ENCODE measurements at places on chromosomes 7 and 10. TPM values are rescaled to one million over a fixed set of nuclear protein-coding genes. Genes with fewer than 3 reads are reported as not detected.

DNA sequence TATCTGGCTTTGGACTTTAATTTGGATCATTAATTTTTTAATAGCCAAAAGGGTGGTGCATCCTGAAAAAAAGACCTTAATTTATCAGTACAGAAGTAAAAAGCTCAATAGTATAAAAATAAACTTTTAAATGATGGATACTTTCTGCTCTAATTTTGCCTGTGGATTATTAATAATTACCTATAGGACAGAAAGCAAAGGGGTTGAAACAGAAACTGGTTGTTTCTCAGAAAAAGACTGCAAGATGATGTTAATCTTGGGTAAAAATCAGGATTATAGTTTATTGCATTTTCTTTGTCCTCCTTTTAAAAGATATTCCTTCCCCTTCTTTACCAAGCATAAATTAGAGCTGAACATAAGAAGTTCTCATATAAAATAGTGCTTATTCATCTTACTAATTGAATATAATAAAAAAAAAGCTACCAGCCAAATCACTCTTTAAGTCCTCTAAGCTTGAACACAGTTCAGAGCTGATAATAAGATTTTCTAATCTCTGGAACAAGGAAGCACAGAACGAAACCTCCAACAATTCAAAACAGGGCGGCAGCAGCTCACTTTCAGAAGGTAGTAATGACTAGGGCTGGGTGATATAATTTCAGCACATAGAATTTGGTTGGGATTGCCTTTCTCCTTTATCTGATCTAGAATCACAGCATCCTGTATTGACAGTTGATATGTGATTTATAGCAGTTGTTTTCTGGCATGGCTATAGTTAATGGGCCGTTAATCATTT, 8.1 kb upstream of the GPR85 start:
- H3K27me3 ChIP-seq, result no peaks in the 10 kb centered on the region
- DNase-seq, result no peak
- no peak overlapping the region for H3K27ac ChIP-seq
- H3K36me3 ChIP-seq, result no peaks in the 10 kb centered on the region
- no peaks in the 10 kb centered on the region for H3K4me1 ChIP-seq
- H3K4me3 ChIP-seq, result no peak overlapping the region

Gene ACSM6
- polyA plus RNA-seq, result 7.5 TPM

Gene FRMPD2
- 0.15 TPM for polyA plus RNA-seq

DNA sequence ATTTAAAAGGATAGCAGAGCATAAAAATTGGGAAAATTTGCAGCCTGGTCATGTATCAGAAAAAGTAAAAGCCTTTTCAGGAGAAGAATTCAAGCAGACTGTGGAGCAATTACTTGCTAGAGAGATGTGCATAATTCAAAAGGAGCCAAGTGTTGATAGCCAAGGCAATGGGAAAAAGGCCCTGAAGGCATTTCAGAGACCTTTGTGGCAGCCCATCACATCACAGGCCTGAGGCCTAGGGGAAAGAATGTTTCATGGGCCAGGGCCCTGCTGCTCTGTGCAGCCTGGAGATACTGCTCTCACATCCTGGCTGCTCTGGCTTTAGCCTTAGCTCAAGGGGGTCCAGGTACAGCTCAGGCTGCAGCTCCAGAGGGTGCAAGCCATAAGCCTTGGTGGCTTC, 152.9 kb downstream of the MAGI2 start:
- no peaks in the 10 kb centered on the region for H3K27me3 ChIP-seq
- DNase-seq, result no peak
- no peak overlapping the region for H3K4me3 ChIP-seq
- no peaks in the 10 kb centered on the region for H3K36me3 ChIP-seq

DNA sequence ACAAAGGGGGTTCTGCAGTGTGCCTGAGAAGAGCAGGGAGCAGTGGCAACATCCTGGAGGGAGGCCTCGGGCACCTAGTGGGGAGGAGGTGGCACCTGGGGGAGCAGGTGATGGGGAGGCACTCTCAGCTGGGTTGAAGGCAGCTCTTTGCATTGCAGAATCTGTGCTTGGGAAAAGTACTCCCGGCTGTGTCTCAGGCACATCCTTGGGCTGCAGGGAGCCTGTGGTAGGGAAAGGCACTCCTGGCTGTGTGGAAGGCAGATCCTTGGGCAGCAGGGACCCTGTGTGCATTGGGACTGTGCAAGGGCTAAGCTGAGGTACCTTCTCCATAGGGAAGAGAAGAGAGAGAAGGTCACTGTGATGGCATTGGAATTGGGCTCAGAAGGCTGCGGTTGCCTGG, 52.8 kb upstream of the ANTXRL start:
- no peaks in the 10 kb centered on the region for H3K27me3 ChIP-seq
- DNase-seq, result peak; percentile 1
- no peak overlapping the region for H3K4me3 ChIP-seq
- no peak overlapping the region for H3K27ac ChIP-seq
- H3K36me3 ChIP-seq, result no peaks in the 10 kb centered on the region

GRCh38 chr7:72015136-72015535, 397.0 kb downstream of the CALN1 start:
- no peaks in the 10 kb centered on the region for H3K36me3 ChIP-seq
- no peak for DNase-seq
- no peak overlapping the region for H3K4me3 ChIP-seq
- no peaks in the 10 kb centered on the region for H3K27me3 ChIP-seq
- no peak overlapping the region for H3K27ac ChIP-seq
- no peaks in the 10 kb centered on the region for H3K4me1 ChIP-seq

GRCh38 chr7:132601783-132602182, 25.5 kb upstream of the PLXNA4 start:
- H3K27me3 ChIP-seq, result peaks cover 9% of the 10 kb centered on the region
- H3K27ac ChIP-seq, result no peak overlapping the region
- H3K4me3 ChIP-seq, result no peak overlapping the region
- no peaks in the 10 kb centered on the region for H3K4me1 ChIP-seq
- DNase-seq, result no peak

GRCh38 chr7:157703534-157704195, 366.9 kb downstream of the DNAJB6 start:
- H3K36me3 ChIP-seq, result no peaks in the 10 kb centered on the region
- no peak for DNase-seq
- no peak overlapping the region for H3K4me3 ChIP-seq
- H3K27me3 ChIP-seq, result peaks cover 51% of the 10 kb centered on the region
- no peaks in the 10 kb centered on the region for H3K4me1 ChIP-seq

GRCh38 chr10:5096108-5096507, 1.9 kb downstream of the AKR1C3 start:
- no peak for DNase-seq
- H3K36me3 ChIP-seq, result peaks cover 38% of the 10 kb centered on the region
- H3K27me3 ChIP-seq, result no peaks in the 10 kb centered on the region
- peaks cover 6% of the 10 kb centered on the region for H3K4me1 ChIP-seq
- peak overlapping the region; percentile 82 for H3K27ac ChIP-seq
- peak overlapping the region; percentile 44 for H3K4me3 ChIP-seq

Gene STRA8
- not detected for polyA plus RNA-seq

- peak; percentile 15 for DNase-seq
- H3K36me3 ChIP-seq, result no peaks in the 10 kb centered on the region
- no peaks in the 10 kb centered on the region for H3K27me3 ChIP-seq
- no peaks in the 10 kb centered on the region for H3K4me1 ChIP-seq
- H3K4me3 ChIP-seq, result no peak overlapping the region
- no peak overlapping the region for H3K27ac ChIP-seq
These were observed 171.5 kb downstream of the CCSER2 start for GRCh38 chr10:84499846-84500245.

Gene ANKIB1
- 12.4 TPM for polyA plus RNA-seq

- H3K4me1 ChIP-seq, result peaks cover 45% of the 10 kb centered on the region
- no peak overlapping the region for H3K4me3 ChIP-seq
- no peak overlapping the region for H3K27ac ChIP-seq
- DNase-seq, result no peak
- H3K36me3 ChIP-seq, result peaks cover 95% of the 10 kb centered on the region
- H3K27me3 ChIP-seq, result no peaks in the 10 kb centered on the region
These were observed 49.2 kb downstream of the TNRC18 start for GRCh38 chr7:5374464-5374863.

- no peak for DNase-seq
- peaks cover 86% of the 10 kb centered on the region for H3K36me3 ChIP-seq
- H3K4me1 ChIP-seq, result no peaks in the 10 kb centered on the region
- H3K27me3 ChIP-seq, result no peaks in the 10 kb centered on the region
- H3K4me3 ChIP-seq, result no peak overlapping the region
- H3K27ac ChIP-seq, result no peak overlapping the region
These were observed 152.3 kb downstream of the EGFR start for GRCh38 chr7:55171157-55171556.

DNA sequence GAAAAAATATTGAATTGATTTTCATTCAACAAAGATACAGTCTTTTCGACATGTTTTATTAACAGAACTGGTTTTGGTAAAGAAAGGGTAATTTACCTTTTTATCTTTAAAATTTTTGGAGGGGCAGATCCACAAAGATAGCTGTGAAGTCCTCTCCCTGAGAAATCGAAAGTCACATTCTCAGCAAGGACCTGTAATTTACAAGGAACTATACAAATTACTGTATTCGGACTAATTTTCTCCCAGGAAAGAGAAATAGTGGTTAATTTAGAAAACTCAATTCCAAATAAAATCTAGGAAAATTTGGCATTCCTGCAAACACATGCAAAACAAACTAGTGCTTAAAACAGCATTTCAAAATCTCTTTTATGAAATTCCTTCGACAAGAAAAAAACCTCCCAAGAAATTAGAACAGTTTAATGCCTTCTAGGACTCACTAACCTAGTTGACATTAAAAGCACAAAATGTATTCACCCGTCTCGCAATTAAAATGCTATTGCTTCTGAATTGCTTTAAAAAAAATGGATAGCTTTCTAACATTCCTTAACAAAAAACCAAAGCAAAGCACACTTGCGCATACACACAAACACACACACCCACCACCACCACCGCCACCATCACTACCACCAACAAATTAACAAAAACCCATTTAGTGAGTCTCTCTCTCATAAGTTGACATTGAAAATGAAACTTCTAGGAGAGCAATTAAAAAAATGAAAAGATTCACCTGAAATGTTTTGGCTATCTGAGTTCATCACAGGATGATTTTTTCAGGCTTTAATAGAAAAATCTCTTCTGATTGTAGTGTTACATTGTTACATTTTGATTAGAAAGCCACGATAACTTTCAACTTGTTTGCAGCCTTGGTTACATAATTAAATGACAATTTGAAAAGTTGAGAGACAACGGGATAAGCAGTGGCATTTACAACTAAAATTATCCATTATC, 4.0 kb upstream of the NKX2-3 start:
- no peak overlapping the region for H3K4me3 ChIP-seq
- no peak overlapping the region for H3K27ac ChIP-seq
- peaks cover 34% of the 10 kb centered on the region for H3K4me1 ChIP-seq
- peaks cover 94% of the 10 kb centered on the region for H3K27me3 ChIP-seq
- no peak for DNase-seq

- H3K4me3 ChIP-seq, result no peak overlapping the region
- no peak for DNase-seq
- H3K36me3 ChIP-seq, result no peaks in the 10 kb centered on the region
- H3K4me1 ChIP-seq, result no peaks in the 10 kb centered on the region
These were observed 156.8 kb upstream of the MAGI2 start for GRCh38 chr7:79610313-79610712.

DNA sequence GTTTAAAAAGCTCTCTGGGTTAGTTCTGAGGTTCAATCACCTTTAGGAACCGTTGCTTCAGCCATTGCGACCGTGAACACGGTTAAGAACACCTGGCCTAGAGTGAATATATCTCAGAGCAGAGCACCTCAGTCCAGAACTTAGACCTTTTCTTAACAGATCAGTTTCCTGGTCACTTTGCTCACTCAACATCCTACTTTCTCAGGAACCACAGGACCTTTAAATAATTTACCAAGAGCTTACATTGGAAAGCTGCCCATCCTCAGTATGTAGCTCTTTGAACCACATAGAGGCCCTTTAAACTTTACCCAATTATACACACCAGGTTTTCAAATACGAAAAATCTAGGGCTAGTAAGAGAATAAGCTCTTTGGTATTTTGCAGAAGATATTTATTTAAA, 153.2 kb downstream of the NRBF2 start:
- no peak overlapping the region for H3K4me3 ChIP-seq
- H3K27me3 ChIP-seq, result no peaks in the 10 kb centered on the region
- no peaks in the 10 kb centered on the region for H3K4me1 ChIP-seq

DNA sequence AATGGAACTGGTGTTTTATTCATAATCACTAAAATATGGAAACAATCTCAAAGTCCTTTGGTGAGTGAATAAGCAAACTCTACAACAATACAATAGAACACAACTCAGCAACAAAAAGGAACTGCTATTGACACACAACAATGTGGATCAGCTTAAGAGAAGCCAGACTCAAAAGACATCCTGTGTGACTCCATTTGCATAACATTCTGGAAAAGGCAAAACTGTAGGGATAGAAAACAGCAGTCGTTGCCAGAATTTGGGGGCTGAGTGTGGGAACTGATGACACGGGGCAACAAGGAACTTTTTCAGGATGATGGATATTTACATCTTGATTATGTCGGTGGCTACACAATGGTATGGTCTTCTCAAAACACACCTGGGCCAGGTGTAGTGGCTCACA, 32.4 kb upstream of the SVIL start:
- H3K4me3 ChIP-seq, result no peak overlapping the region
- no peaks in the 10 kb centered on the region for H3K27me3 ChIP-seq
- peaks cover 35% of the 10 kb centered on the region for H3K4me1 ChIP-seq
- H3K36me3 ChIP-seq, result no peaks in the 10 kb centered on the region
- DNase-seq, result no peak

Gene PALS2
- 3.5 TPM for polyA plus RNA-seq

GRCh38 chr7:79244482-79244881, 209.0 kb downstream of the MAGI2 start:
- H3K4me1 ChIP-seq, result no peaks in the 10 kb centered on the region
- no peak for DNase-seq
- no peak overlapping the region for H3K27ac ChIP-seq
- no peaks in the 10 kb centered on the region for H3K27me3 ChIP-seq

DNA sequence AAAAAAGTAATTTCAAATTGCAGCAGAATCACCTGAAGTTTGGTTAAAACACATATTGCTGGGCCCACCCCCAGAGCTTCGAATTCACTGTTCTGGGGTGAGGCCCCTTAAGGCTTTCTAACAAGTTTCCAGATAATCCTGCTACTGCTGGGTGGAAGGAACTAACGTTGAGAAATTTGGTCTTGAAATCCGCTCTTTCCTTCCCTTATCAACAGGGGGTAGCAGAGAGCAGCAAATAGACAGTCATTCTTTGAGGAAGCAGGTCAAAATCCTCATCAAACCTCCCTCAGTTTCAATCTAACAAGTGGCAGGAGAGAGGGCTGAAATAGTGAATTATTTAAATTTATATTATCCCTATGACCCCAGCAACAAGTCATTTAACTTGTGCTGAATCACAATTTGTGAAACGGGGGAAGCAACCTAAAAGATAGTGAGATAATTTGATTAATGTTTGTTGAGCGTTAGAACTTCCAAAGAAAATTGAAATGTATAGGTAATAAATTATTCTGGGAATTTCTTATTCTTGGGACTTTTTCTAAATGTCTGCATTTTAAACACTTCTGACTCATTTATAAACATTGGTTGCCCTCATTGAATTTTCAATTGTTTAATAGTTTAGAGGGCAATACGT, 21.7 kb upstream of the MALSU1 start:
- peaks cover 3% of the 10 kb centered on the region for H3K27me3 ChIP-seq
- DNase-seq, result peak; percentile 89

- H3K27me3 ChIP-seq, result no peaks in the 10 kb centered on the region
- no peak overlapping the region for H3K27ac ChIP-seq
These were observed 722.2 kb downstream of the PARD3 start for GRCh38 chr10:34092891-34093290.

Gene CFAP46
- polyA plus RNA-seq, result 0.50 TPM

Gene ZNF467
- polyA plus RNA-seq, result 16.4 TPM

Data from stomach (tissue), 19 donors.